Central memory CD8-positive, alpha-beta T cell (primary cell): ENCODE measurements at places on chromosomes 4 and X.

DNA sequence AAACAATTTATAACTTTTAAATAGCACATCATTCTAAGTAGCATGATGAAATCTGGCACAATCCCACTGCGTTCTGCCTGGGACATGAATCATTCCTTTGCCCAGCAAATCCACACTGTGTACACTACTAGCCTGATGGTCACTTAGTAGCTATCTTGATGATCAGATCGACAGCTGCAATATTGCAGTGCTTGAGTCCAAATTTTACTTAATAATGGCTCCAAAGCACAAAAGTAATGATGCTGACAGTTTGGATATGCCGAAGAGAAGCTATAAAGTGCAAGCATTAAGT is 86.6 kb upstream of the NPNT start:
- DNase-seq = no peak
- peaks cover 6% of the 10 kb centered on the region for H3K4me1 ChIP-seq
- no peak overlapping the region for H3K27ac ChIP-seq
- H3K4me3 ChIP-seq = no peak overlapping the region

- H3K36me3 ChIP-seq = no peaks in the 10 kb centered on the region
- H3K4me1 ChIP-seq = no peaks in the 10 kb centered on the region
- no peak overlapping the region for H3K4me3 ChIP-seq
Measured at GRCh38 chrX:87409113-87409841, 108.3 kb upstream of the KLHL4 start.

DNA sequence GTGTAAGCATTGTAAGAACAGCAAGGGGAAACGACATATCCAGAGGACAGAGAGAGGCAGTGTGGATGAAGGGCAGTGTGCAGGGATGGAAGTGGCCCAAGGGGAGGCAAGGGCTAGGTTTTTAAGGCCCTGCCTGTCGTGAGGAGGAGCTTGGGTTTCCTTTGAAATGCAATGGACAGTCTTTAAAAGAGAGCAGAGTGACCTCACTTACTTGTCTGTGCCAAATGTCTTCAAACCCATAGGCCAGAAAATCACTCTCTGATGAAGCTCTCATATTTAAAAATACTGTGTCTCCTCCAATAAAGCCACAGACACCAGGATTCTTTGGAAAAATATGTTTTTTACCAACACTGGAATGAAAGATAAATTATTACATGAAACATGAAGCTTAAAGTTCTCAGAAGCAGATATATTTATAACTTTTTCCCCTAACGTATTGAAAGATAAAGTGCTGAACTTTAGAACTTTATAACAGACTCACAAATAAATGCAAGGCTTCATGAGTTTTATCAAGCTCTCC is 19.2 kb upstream of the ATXN3L start:
- no peak for DNase-seq
- H3K36me3 ChIP-seq = no peaks in the 10 kb centered on the region
- no peaks in the 10 kb centered on the region for H3K4me1 ChIP-seq
- no peaks in the 10 kb centered on the region for H3K27me3 ChIP-seq

DNA sequence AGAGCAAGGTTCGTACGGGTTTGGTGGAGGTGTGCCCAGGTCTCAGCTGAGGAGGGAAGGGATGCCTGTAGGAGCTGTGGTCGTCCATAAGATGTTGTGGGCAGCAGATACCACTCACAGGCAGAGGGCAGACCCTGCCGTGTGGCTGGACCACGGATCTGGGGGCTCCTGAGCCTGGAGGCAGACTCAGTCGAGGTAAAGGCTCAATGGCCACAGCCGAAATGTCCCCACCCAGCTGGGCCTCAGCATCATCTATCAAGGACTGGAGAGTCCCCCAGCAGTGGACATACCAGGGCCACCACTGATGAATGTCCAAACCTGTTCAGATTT is 98.5 kb downstream of the DHRSX start:
- peaks cover 19% of the 10 kb centered on the region for H3K4me1 ChIP-seq
- H3K36me3 ChIP-seq = peaks cover 12% of the 10 kb centered on the region
- H3K27ac ChIP-seq = no peak overlapping the region

GRCh38 chr4:79050541-79050880 is 111.3 kb upstream of the PAQR3 start:
- H3K36me3 ChIP-seq = no peaks in the 10 kb centered on the region
- no peak overlapping the region for H3K27ac ChIP-seq
- H3K27me3 ChIP-seq = no peaks in the 10 kb centered on the region
- DNase-seq = no peak
- H3K4me1 ChIP-seq = no peaks in the 10 kb centered on the region
- no peak overlapping the region for H3K4me3 ChIP-seq

GRCh38 chr4:79049840-79050540 is 110.8 kb upstream of the PAQR3 start:
- H3K27ac ChIP-seq = no peak overlapping the region
- H3K4me3 ChIP-seq = no peak overlapping the region
- H3K4me1 ChIP-seq = no peaks in the 10 kb centered on the region
- H3K27me3 ChIP-seq = no peaks in the 10 kb centered on the region
- H3K36me3 ChIP-seq = no peaks in the 10 kb centered on the region

DNA sequence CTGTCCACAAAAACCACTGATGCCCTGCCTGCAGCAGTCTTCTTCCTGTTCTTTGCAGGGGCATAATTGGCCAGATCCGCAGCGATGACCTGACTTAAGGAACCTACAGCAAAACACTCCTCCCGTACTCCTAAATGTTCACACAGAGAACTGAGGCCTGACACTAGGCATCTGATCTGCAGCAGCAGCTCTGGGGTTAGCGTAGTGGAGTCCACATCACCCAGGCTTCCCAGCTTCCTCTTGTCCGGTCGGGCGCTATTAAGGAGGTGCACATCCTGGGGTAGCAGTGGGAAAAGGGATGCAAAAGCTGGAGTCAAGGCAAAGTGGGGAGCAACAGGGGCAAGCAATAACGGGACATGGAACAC is 758 bp downstream of the SCFD2 start:
- peaks cover 13% of the 10 kb centered on the region for H3K27me3 ChIP-seq
- no peak for DNase-seq
- peaks cover 13% of the 10 kb centered on the region for H3K36me3 ChIP-seq
- H3K4me3 ChIP-seq = peak overlapping the region; percentile 90

GRCh38 chr4:113582737-113583136 is 178.8 kb downstream of the CAMK2D start:
- no peaks in the 10 kb centered on the region for H3K27me3 ChIP-seq
- peaks cover 24% of the 10 kb centered on the region for H3K4me1 ChIP-seq
- no peaks in the 10 kb centered on the region for H3K36me3 ChIP-seq
- no peak overlapping the region for H3K4me3 ChIP-seq
- no peak for DNase-seq

GRCh38 chr4:126850286-126850685 is 782.5 kb upstream of the INTU start:
- no peak overlapping the region for H3K4me3 ChIP-seq
- DNase-seq = no peak
- no peaks in the 10 kb centered on the region for H3K36me3 ChIP-seq
- no peak overlapping the region for H3K27ac ChIP-seq
